ENCODE measurements at places on chromosomes 4 and X.

GRCh38 chr4:155339588-155339987, 37.2 kb downstream of the MAP9 start:
- DNase-seq = no peak

DNA sequence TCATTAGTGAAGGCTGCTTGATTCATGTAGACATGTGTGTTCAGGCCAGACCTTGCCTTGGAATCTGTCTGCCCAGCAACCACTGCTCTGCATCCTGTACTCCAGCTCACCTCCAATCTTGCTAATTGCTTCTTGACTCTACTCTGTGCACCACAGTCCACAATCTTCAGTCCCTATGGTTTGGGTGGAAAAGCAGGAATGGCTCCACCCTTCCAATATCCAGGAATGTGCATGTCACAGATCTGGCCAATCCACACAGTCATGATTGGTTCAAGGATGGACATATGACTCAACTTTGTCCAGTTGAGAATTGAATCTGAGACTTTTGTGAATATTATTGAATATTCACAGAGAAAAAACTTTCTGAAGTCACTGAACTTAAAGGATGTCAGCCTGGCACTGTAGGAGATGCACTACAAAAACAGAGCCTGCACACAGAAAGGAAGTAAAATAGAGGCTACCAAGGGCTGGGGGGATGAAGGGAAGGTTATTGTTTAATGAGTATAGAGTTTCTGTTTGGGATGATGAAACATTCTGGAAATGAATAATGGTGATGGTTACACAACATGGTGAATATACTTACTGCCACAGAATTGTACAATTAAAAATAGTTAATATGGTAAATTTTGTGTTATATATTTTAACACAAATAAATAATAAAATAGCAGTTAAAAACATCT, 161.3 kb upstream of the USP38 start:
- DNase-seq = no peak

DNA sequence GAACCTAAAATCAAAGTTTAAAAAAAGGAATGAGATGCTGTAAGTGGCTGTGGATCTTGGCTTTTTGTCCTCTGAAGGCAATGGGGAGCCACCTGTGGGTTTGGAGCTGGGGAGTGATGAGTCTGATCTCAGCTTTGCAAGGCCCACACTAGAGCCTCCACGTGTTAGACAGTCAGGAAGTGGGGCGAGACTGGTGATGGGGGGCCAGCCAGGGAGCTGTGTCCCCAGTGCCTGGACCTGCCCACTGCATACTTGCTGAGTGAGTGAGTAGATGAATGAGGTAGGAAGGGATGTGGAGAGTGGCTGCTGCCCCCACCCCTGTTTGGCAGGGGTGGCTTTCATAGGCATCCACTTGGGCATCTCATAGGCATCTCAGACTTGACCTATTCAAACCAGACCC, 84.0 kb downstream of the NHSL2 start:
- DNase-seq = no peak

- no peak for DNase-seq
Observed at GRCh38 chr4:73707918-73708577, 32.3 kb upstream of the CXCL8 start.

- no peak for DNase-seq
Observed at GRCh38 chrX:154025230-154025629, 5.5 kb upstream of the IRAK1 start.

DNA sequence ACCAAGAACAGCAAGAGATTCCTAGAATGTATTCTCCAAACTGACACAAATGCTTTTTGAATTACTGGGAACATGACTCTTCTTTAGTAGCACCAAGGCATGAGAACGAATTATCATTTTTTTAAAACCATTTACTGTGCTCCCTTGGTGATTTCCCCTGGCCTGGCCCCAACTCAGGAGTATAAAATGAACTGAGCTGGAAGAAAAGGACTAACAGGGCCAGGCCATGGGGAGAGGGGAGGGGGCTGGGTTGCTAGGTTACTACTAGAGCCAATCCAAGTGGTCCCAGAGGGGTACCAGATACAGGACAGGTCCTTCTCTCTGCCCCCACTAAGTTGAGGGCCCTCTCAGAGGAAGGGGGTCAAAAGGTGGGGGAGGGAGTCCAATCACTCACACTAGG, 23.1 kb downstream of the SASH3 start:
- no peak for DNase-seq

DNA sequence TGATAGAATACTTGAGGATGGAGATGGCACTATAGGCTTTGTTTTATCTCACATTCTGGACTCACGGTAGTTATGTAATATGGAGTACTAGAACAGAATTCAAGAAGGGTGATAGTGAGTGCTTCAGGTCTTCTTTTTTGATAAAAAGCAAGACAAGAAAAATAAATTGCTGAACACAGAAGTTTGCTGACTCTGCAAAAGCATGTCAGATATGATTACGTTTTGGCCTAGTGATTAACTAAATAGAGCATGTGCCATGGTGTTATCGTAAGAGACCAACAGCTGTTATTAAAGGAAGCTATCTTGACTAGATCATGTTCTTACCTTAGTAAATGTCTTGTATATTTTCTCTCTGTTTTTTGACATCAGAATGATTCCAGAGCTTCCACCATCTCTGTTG, 436.9 kb upstream of the LCORL start:
- no peak for DNase-seq

DNA sequence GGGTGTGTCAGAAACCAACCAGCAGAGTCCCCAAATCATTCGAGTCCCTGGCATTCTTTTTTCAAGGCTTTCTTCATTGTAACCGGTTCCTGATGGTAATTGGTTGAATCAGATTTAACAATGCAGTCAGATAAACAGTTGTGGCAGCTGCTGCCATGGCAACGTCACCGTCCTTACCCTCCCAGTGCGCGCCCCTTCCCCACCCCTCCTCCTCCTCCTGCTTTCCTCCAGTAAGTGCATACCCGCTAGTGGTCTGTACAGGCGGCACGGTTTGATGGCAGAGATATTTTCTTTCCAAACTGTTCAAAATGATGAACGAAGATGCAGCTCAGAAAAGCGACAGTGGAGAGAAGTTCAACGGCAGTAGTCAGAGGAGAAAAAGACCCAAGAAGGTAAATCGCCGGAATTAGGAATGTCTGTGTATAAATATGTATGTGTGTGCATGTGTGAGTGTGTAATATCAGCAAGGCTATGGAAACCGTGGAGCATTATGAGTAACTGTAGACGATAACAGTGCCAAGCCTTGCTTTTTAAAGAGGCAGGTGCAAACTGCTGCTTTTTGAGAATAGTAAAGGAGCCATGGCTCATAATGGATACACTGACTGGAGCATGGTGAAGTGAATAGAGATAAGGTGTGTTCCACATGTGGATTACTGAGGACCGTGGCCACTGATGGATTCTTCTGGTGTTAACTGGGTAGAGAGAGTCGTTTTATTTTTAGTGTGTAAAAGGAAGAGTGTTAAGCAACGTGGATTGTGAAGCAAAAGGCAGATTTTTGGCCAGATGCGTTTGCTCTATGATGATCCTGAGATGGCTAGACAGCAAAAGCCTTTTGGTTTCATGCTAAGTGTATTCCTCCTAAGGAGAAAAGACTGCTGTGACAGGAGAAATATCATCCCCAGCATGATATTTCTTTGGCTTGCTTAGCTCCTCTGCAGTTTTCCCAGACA, at the start of gene ANK2:
Gene ANK2, plus strand, starts transcription at position 233 of the 950 bp plus-strand sequence. Its CDS starts 76 bp downstream, at position 309.
- no peak for DNase-seq

- no peak for DNase-seq
Observed at GRCh38 chr4:40963897-40964478, 214.2 kb downstream of the NSUN7 start.

GRCh38 chr4:14345356-14345775, 656.9 kb upstream of the CPEB2 start:
- no peak for DNase-seq

- DNase-seq = no peak
Observed at GRCh38 chr4:1683261-1683735, 815 bp downstream of the FAM53A start.

DNA sequence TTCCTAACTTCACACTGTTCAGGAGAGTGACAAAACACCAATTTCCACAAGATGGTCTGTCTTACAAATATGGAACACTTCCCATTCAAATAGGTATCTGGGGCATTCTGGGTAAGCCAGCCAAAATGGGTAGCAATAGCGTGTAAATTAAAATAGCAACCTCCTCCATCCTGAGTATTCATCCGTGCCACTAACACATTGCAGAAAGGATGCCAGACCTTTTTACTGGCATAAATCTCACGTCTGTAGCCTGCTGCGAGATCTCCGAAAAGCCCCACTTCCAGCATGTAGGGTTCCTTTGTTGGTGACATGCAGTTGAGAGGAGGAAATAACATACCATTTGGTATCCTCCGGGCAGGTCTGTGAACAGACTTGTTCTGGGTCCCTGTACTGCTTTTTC, 52.7 kb upstream of the RAI2 start:
- no peak for DNase-seq

DNA sequence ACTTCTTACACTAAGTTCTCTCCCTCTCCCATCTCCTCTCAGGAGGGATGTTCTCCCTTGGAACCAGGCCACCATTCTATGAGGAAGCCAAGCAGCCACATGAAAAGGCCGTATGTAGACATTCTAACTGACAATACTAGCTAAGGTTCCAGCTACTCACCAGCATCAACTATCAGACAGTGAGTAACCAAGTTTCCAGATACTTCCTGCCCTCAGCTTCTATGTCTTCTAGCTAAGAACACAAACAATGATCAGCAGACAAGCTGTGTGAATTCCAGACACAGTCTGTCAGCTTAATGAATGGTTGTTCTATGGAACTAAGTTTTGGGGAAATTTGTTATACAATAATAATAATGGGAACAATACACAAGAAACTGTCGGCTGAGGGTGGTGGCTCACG, 50.8 kb downstream of the SMIM14 start:
- no peak for DNase-seq

DNA sequence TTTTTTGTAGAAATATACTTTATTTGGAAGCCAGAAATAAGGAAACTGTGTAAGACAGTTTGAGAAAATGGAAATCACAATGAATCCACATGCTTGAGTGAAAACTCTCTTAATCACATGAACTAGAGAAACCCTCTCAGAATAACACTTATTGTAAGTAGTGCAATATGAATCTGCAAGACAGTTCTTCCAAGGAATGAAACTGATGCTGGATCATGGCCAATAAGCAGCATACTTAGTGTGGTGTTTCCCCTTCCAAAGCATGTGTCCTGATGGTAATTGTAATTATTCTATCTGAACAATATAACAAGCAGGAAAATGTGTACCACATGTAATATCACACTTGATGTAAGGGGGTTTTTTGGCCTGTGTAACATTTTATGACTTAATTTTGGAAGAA, 1870.5 kb upstream of the TENM3 start:
- no peak for DNase-seq

DNA sequence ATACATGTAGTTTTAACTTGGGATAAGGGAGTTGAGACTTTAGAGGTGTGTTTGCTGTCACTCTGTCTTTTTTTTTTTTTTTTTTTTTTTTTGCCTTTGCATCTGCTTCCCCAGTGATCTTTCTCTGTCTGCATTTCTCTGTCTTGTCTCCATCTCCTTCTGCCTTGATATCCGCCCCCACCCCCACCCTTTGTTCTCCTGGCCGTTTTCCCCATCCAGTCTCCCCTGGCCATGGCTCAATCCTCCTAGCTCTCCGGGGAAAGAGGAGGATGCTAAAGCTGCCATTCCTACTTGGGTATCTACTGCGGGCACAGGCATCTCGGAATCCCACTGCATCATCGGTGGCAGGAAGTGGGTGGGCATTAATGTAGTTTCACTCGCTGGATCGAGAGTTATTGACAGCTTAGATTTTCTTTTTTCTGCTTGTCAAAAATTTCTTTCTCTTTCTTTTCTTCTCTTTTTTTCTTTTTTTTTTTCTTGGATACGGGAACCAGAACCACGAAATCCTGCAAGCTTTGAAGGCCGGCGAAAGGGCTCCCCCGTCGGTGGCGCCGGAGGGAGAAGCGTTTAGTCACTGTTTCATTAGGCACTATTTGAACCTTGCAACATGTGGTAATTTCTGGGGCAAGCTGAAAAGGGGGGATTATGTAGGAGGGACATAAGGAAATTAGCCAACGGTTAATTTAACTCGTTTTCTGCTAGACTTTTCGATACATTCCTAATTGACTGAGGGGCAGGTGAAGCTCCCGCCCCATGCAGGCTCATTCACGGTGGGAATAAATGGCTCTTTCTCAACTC, 8.2 kb downstream of the GSX2 start:
- DNase-seq = no peak

GRCh38 chrX:119622356-119623232, 16.4 kb upstream of the NKRF start:
- no peak for DNase-seq

DNA sequence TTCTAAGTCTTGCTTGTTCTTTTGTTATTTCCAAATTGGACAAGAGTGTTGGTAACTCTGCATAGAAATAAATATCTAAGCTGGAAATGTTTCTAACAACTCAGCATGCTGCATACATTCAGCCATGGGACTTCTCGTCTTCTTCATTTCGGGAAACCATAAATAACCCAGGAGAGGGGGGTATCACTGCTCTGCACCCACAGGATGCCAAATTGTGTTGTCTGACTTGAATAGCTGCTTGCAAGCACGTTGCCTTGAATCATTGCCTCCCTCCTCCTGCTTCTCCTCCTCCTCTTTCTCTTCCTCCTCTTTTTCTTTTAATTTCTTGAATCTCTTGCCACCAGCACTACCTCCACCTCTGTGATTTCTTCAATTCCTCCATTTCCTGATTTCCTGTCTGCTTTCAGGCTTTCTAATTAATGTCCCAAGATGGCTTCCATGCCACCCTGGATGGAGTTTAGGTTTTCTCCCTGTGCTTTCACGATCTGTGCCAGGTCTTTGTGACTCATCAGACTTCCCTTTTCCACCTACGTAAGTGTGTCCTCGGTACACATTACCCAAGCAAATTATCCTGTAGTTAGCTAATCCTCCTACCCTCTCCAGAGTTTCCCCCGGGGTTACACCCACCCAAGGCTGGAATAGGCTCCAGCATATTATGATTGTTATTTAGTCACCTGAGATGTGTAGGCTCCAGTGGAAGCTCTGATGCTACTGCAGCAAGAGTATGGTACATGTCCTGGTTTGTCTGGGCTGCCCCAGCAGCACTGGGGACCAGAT, 122.6 kb upstream of the VCX3B start:
- no peak for DNase-seq

DNA sequence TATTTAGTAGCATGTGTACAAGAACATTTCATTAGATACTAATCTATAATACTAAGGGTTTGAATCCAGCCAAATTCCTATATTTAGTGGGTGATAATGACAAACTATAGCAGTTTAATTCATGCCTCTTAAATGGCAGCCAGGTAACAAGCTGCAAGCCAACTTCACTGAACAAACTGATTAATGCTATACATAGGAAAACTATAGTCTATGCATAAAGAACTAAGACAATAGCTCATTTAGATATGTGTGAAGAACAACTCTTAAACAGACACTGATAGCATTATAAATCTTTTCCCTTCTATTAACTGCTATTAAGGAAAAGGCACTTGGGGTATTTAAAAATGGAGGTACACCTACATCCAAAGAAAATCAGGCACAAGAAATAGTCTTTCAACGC, 19.1 kb downstream of the ACSL1 start:
- no peak for DNase-seq

GRCh38 chr4:36322921-36323354, 41.5 kb downstream of the DTHD1 start:
- DNase-seq = no peak

All from stimulated activated CD4-positive, alpha-beta T cell treated with anti-CD3 and anti-CD28 coated beads, Interleukin-1b, Interleukin-23, amount 100 ng/mL, for 1 hour (primary cell).